ENCODE measurements at places on chromosomes 5 and 9. TPM values are rescaled to one million over a fixed set of nuclear protein-coding genes. Genes with fewer than 3 reads are reported as not detected.

Gene TOR2A
- total RNA-seq, result 7.1 TPM

Gene TRPM3
- 0.13 TPM for total RNA-seq

Gene FGF10
- total RNA-seq, result 3.7 TPM

Gene TAS2R1
- not detected for total RNA-seq

Gene NR2F1
- total RNA-seq, result 17.4 TPM

Gene KIF27
- 3.9 TPM for total RNA-seq

Gene KIF2A
- 31.6 TPM for total RNA-seq

Gene NFIB
- 56.9 TPM for total RNA-seq

Gene LAMC3
- 0.50 TPM for total RNA-seq

Gene IL31RA
- not detected for total RNA-seq

GRCh38 chr5:159768243-159768642 is 148.0 kb upstream of the ADRA1B start:
- DNase-seq, result no peak

GRCh38 chr5:82894716-82895115 is 182.5 kb downstream of the TMEM167A start:
- no peak for DNase-seq

DNA sequence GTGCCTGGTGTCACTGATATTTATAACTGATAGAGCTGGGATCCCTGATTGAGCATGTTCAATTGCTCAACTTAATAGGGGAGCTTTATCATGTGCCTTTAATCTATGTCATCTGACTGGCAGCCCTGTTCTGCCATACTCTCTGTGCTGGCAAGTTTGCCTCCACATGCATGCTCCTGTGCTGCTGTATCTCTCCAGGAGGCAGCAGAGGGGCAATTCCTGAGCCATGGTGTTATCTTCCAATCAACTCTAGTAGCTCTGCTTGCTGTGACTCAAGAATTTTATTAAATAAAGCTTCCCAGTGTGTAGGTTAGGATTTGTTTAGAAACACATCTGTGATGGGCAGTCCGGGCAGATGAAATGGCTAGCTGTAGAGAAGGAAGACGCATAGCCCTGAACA is 642.0 kb downstream of the KIF4B start:
- no peak for DNase-seq

GRCh38 chr9:100598641-100599145 is 20.8 kb downstream of the CAVIN4 start:
- no peak for DNase-seq

DNA sequence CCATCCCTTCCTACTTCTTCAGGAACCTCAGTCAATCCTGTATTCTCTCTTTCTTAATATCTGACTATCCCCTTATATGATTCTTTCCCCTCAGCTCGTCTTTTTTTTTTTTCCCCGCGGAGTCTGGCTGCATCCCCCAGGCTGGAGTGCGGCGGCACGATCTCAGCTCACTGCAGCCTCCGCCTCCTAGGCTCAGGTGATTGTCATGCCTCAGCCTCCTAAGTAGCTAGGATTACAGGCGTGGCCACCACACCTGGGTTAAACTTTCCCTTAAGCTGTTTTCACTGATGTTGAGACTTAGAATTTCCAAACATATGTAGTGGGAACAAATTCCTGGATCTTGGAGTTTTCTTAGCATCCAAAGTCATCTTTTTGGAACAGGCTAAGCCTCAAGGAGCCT is 13.3 kb upstream of the RUSC2 start:
- DNase-seq, result peak; percentile 21

DNA sequence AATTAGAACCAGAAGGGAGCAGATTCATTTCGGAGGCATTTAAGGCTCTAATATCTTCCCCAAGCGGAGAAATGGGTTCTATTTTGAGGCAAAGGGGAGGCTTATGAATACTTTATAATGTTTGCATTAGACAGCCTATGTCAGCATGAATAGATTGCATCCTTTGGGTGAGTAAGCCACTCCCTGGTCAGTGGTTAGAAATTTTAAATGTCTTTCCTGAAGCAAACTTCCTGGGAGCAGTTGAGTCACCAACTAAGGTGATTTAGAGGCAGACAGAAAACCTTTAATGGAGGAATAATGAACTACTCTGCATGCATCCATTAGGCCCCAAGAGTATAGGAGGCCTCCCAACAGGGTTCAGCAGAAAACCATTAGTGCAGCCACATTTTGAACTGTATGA is 204.9 kb downstream of the ELAVL2 start:
- DNase-seq, result no peak

- DNase-seq, result no peak
Measured at GRCh38 chr9:89508951-89509615, 11.2 kb upstream of the SEMA4D start.

DNA sequence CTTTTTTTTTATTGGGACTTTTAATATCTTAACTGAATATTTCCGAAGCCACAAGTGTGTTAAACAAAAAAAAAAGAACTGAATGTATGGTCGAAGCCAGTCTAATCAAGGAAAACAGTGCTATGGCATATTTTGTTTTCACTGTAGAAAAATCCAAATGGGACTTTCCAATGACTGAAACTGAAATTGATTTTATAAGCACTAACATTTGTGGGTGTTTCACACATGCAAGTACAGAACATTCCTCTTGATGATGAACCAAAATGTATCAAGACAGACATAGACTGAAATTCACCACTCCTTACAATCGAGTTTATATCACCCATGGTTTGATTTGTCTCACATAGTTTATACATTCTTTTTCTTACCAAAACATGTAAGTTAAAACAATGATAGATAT is 1026.8 kb downstream of the CDH18 start:
- no peak for DNase-seq

GRCh38 chr9:89598926-89599325 is 5.9 kb upstream of the GADD45G start:
- DNase-seq, result no peak

DNA sequence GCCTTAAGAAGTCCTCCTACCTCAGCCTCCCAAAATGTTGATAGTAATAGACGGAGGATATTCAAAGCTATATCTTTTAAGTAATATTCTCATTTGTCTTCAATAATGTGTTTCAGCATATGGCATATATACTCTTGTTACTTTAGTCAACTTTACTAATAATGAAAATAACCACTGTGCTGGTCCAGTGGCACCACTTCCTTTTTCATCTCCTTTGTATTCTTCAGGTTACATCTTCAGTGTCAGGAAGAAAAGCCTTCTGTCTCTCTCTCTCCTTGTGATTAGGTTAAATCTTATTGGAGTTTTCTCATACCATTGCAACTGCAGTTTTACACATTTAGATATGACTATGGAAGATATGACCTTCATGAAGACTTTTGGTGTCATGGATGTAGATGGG is 31.3 kb downstream of the PARP8 start:
- DNase-seq, result no peak

- DNase-seq, result no peak
Measured at GRCh38 chr9:25864509-25864908, 186.3 kb upstream of the TUSC1 start.

DNA sequence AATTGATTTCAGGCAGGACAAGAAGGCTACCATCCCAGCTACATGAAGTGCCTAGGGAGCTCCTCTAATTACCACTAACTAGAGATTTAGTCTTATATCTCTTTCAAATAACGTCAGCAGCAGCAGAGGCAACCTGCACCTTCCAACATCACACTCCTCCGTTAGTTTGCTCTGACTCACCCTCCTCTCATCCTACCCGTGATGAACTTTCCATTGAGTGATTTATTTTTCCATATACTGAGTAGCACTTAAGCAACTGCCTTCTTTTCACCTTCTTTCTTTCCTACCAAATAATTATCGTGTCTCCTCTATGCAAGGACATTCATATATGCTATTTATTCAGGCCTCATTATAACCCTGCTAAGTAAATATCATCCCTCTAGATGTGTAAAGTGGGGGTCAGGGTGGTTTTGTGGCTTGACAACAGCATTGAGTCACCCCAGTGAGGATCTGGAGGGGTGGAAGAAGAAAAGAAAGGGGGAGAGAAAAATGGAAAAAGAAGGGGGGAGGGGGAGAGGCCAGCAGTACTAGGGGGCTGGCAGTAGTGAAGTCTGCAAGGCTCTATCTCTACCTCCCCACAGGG is 64.6 kb upstream of the CAST start:
- DNase-seq, result no peak

DNA sequence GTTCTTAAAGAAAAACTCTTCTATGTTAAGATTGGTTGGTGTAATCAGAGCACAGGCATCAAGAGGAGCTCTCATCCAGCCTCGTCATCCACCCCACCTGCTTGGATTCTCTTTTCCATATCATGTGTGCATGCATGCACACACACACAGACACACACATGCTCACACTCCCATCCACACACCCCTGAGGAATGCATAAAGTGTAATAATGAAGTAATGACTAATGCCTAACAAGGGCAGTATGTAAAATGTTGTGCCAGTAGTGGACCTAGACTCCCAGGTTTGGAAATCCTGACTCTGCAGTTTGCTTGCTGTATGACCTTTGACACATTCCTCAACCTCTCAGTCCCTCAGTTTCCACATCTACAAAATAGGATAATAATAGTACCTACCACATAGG is 280.0 kb upstream of the ANKRD55 start:
- no peak for DNase-seq

DNA sequence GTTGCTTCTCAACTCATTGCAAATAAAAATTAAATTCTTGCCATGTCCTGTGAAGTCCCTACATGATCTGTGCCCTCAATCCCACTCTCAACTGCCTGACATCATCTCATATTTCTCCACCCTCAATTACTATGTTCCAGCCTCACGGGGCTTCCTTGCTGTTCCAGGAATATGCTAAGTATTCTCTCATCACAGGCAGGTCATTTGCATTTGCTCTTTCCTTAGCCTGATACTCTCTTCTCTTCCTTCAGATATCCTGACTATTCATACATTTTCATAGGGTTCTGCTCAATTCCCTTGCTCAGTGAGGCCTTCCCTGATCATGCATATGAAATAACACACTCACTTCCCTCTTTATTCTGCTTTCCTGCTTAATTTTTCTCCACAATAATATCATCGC is 135.1 kb upstream of the DAB2 start:
- no peak for DNase-seq

DNA sequence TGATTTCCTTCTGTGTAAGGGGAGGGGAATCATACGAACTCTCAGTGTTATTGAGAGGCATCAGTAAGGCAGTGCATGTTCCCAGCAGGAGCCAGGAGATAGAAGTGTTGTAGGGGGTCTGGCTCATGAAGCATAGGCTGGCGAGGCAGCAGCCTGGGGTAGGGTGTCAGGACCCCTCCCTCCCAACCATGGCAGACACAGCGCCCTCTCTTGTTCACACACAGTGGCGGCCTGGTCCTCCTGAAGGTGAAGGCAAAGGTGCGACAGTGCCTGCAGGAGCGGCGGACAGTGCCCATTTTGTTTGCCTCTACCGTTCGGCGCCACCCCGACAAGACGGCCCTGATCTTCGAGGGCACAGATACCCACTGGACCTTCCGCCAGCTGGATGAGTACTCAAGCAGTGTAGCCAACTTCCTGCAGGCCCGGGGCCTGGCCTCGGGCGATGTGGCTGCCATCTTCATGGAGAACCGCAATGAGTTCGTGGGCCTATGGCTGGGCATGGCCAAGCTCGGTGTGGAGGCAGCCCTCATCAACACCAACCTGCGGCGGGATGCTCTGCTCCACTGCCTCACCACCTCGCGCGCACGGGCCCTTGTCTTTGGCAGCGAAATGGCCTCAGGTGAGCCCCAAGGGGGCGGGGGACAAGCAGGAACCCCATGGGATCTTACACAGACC is 4.7 kb downstream of the SLC27A4 start:
- DNase-seq, result no peak

- DNase-seq, result no peak
Measured at GRCh38 chr5:39441838-39442237, 17.1 kb upstream of the DAB2 start.

- no peak for DNase-seq
Measured at GRCh38 chr9:16461137-16461840, 409.2 kb downstream of the BNC2 start.

- peak; percentile 34 for DNase-seq
Measured at GRCh38 chr9:94147776-94148175, 63.5 kb downstream of the PTPDC1 start.

All from esophagus muscularis mucosa (tissue), 4 donors.